ENCODE measurements at places on chromosomes 3 and 15. TPM values are rescaled to one million over a fixed set of nuclear protein-coding genes. Genes with fewer than 3 reads are reported as not detected.

FGF12 gene
- 10.9 TPM for total RNA-seq

DNA sequence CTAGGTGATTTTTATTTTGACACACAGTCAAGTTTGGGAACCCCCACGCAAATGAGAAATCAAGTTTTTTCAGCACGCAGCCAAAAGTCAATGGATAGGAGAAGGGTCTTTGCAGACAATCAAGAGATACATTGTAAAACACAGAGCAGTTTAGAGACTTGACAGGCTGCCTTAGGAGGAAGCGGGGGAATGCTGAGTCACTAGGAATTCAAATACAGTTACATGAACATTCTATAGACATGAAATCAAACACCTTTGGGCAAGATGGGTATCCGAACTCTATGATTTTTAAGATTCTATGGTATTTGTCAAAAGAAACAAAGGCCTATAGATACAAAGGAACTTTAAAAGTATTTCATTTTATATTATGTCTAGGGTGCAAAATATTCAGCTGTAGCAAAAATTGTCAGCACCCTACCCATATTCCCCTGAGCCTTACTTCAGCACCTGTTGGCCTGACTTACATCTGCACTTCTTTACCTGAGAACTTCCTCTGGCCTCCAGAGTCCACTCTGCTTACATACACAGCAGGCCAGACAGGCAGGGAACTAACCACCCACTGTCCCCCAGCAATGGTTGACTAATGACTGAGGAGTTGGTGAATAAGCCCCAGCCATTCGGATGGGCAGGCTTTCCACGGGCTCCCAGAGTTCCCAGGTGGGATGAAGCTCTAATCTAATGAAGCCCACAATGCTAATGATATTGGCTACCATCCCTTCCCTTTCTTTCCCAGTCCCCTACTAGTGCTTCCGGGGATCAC, 289.3 kb upstream of the RORA start:
- no peak for DNase-seq

SEMA5B gene
- not detected for total RNA-seq

DNA sequence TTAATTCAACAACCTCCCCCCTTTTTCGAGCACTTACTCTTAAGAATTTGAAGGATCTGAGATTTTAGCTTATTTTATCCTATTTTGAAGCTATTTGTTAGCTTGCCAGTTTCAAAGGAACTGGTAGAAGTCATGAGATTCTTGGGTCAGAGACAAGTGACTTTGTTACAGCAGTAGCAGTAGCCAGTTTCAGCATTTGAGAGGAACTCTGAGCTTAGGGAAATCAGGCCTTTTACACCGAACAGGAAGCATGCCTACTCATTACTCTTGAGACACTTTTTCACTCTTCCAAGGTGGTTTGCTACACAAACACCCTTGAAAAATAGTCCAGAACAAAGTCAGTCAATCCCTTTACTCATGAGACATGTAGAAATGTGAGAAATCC, 24.5 kb upstream of the TM4SF1 start:
- DNase-seq: no peak

CLSTN2 gene
- not detected for total RNA-seq

DNA sequence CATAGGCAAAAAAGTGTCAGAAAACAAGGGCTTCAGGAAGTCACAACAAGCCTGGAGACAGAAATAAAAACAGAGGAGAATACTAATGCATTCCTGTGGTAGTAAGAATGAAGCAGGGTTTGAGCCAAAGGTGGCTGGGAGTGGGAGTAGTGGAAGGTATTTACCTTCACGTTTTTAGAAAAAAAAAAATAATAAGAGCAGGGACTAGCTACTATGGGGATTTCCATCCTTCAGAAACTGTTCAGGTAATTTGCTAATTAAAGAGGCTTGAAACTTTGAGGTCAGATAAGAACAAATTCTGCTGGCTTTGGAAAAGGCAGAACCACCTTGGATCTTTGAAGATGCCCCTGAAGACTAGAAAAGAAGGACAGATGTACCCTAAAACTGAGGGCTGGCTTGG, 18.4 kb downstream of the ILDR1 start:
- no peak for DNase-seq

DNA sequence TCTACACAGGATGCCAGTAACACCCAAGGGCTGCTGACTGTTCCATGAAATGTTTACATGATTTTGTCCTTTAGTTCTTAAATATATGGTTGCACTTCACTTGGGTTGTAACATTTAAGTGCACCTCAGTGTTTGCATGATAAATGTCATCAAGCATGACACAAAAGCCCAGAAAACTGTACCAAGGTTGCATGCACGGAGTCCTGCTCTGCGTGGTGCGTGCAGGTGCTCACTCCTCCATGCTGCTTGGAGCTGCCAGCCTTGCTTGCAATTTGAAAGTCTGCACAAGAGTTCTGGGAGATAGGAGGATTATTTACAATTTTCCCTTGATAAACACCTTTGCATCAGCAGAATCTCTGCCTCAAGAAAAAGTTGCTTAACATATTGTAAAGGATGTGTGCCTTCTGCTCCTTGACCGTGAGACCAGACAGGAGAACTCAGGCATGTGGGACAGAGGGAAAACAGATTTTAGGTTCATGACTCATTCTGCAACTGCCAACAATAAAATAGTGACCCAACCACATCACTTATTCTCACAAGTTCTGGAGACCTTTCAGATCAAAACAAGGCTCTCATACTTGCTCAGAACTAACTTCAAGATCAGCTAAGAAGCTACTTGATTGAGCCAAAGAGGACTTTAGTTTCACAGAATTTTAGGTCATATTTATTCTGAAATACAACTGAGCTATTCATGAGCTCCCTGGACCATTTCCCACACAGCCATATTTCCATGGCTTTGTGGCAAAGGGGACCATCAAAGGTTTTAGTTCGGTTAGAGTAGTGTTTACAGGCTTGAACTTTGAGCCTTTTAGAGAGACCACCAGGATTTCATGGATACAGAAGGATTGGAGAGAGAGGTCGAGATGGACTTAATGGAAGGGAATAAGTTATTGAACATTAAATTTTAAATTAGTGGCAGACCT, 128.4 kb upstream of the ZBED2 start:
- DNase-seq: no peak

DNA sequence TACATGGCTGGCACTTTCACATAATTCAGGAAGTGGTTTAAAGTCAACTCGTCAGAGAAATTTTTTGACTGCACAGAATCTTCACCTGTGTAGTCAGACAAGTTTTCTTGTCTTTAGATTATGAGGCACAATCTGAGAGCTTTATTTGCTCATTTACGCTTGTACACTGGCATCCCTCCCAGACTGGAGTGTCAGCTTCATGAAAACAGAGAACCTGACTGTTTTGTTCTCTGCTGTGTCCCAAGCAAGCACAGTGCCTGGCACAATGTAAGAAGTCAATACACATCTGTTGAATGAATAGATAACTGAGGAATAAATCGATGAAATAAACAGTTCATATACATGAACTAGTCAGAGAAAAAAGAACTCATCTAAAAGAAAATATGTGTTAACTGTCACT, 846.1 kb upstream of the CFAP20DC start:
- no peak for DNase-seq

C3orf85 gene
- not detected for total RNA-seq

NR2F2 gene
- 72.1 TPM for total RNA-seq

DNA sequence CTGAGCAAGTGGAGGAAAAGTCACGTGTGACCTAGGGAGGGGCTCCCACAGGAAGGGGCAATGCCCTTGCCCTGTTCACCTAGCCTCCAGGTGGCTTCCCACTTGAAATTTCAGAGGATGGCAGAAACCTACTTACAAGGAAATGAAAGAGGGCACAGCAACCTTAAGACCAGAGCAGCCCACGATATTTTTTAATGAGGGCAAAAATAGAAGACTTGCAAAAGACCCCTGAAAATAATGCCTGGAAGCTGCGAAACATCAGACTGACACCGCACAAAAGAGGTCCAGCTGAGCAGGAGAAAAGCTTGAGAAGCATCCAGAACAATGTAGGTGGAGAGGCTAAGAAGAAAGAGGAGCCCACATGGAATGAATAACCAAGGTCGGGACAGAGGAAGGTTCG, 66.1 kb downstream of the KLF15 start:
- no peak for DNase-seq

GRCh38 chr3:124119056-124119716, 127.3 kb upstream of the ROPN1 start:
- DNase-seq: no peak

- DNase-seq: no peak
Observed at GRCh38 chr15:76999996-77000395, 5.1 kb downstream of the PSTPIP1 start.

DNA sequence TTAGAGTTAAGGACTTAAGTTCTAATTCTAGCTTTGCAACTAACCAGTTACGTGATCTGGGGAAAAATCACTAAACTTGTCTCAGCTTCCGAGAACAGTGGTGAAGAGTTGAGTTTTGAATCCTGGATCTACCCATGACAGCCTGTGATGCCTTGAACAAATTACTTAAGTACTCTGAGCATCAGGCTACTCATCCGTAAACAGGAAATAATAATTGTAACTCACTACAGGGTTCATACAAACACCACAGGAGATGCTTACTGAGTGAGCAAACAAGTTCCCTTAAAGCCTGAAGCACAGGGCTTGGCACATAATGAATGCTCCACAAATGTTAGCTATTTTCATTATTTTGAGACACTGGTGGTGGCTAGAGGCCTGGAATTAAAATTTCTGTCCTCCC, 158.8 kb downstream of the ERC2 start:
- DNase-seq: no peak

DNA sequence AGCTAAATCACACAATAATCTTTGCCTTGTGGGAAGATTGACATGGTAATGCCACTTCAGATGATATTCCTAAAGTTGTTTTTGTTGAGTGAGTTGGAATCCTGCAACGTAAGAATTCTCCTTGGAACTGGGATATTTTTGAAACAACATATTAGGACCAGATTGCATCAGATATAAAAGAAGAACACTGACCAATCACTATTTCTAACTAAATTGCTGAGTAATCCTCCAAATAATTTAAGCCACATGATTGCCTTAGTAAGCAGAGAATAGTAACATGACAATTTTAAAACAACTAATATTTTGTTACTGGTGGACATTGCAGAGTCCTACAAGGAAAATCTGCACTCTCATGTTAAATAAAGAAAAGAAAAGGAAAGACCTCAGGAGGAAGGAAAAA, 353.9 kb upstream of the LMCD1 start:
- DNase-seq: no peak

DNA sequence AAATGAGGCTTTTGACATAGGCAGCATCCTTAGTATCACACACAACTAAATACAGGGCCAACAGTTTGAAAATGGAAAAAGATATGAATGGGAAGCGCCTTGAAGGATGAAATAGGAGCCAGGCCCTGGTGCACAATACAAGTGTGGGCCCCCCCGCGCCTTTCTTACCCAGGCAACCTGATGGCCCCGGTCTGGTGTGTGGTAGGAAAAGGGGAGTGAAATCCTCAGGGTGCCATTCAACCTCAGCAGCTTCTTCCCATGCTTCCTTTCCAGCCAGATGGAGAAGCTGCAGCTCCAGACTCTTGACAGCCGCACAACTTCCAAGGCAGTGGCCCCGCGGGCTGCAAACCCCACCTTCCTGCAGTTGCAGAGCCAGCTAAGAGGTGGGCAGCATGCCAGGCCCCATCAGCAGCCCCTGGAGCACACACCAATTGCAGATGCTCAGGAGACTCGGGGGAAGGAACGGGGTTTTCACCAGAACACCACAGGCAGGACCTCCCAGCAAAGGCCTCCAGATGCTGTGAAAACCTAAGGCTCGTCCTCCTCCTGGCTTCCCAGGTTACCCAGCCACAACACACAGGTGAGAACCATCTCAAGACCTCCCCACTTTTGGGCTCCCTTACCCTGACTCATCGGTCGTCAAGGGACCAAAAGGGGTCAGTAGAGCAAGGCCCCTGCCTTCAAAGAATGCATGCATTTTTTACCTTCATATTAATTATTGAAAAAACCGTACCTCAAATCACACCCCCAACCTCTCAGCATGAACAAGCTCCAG, 101.6 kb downstream of the CPN2 start:
- DNase-seq: no peak

DNA sequence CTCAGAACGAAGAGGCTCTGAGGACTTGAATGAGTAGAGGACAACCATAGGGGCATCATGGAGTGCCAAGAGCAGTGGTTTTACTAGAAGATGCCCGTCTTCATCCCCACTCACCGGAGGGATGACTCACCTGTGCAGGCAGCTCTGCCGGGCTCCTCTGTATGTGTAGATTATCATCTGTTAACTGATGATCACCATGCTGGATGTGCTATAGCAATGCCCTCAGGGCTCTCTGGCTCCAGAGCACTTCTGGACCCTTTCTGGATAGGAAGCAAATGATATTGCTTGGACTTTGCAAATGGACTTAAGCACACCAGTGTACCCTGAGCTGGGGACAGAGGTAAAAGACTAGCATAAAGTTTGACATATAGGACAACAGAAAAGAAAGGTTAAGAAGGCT, 10.2 kb upstream of the TGFBR2 start:
- DNase-seq: no peak

- DNase-seq: peak; percentile 10
Observed at GRCh38 chr15:39874890-39875549, 45.0 kb downstream of the GPR176 start.

GRCh38 chr3:181311186-181311585, 321.6 kb upstream of the DNAJC19 start:
- DNase-seq: no peak

GRCh38 chr15:29774900-29775299, 47.4 kb downstream of the TJP1 start:
- DNase-seq: peak; percentile 3
